HS-27A (cell line): ENCODE measurements at places on chromosomes 4 and X.

GRCh38 chrX:69150281-69150960 is 14.8 kb downstream of the PJA1 start:
- DNase-seq: no peak

- no peak for DNase-seq
Observed at GRCh38 chrX:150565551-150565950, 2.9 kb upstream of the MTM1 start.

- no peak for DNase-seq
Observed at GRCh38 chr4:7652451-7652881, 217.7 kb upstream of the PSAPL1 start.

DNA sequence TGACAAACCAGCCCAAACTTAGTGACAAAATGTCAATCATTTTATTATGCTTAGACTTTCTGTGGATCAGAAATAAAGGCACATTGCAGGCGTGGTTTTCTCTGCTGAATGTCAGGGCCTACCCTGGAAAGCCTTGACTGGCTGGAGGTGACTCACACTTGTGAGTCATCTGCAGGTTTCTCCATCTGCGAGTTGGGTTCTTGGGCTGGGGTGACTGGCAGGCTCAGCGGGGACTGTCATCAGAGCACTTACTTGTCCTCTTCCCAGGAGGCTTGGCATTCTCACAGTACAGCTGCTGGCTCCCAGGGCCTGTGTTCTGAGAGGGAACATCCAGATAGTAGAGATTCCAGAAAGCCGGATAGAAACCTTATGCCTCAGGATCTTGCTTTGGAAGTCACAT is 153.8 kb upstream of the AGA start:
- peak; percentile 33 for DNase-seq

DNA sequence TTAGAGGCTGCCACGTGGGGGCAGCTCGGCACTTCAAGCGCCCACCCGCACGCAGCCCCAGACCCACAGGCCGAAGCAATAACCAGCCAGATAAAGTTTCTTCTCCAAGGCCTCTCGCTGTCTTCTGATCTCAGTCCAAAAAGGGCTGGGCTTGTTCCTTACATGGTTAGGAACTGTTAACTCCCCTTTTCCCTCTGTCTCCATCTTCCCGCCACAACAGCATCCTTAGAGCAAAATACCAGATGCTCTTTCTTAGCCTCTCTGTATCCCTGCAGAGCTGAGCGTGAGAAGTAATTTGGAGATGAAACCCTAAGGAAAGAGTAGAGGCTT is 23.4 kb upstream of the KIAA1210 start:
- no peak for DNase-seq
